ELR (cell line): ENCODE measurements at places on chromosomes 1 and 21.
A peak's percentile ranks its signal among the peaks of the same experiment; 100 is the strongest.

- DNase-seq, result peak; percentile 57
Observed at GRCh38 chr1:40774266-40774998, 9.2 kb upstream of the KCNQ4 start.

DNA sequence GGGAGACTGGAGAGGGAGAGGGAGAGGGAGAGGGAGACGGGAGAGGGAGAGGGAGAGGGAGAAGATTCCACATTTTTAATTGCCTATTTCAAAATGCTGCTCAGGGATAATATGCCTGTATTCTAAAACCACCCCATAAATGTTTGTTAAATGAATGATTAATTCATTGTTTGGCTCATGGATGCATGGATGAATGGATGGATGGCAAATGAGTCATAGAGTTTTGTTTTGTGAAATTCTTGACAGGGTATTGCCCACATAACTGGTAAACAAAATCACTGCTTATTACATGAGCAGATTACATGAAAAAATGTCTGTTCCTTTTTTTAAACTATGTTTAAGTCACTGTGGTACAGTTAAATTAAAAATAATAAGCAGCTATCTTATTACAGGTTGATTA, 220.4 kb downstream of the ZP4 start:
- peak; percentile 61 for DNase-seq

GRCh38 chr21:41369105-41369919, 7.5 kb downstream of the MX2 start:
- no peak for DNase-seq

- no peak for DNase-seq
Observed at GRCh38 chr1:61348025-61348665, 265.8 kb downstream of the NFIA start.

GRCh38 chr1:19341201-19342061, 29.3 kb downstream of the SLC66A1 start:
- peak; percentile 79 for DNase-seq

GRCh38 chr1:51518033-51518585, 957 bp downstream of the EPS15 start:
- DNase-seq, result peak; percentile 55

DNA sequence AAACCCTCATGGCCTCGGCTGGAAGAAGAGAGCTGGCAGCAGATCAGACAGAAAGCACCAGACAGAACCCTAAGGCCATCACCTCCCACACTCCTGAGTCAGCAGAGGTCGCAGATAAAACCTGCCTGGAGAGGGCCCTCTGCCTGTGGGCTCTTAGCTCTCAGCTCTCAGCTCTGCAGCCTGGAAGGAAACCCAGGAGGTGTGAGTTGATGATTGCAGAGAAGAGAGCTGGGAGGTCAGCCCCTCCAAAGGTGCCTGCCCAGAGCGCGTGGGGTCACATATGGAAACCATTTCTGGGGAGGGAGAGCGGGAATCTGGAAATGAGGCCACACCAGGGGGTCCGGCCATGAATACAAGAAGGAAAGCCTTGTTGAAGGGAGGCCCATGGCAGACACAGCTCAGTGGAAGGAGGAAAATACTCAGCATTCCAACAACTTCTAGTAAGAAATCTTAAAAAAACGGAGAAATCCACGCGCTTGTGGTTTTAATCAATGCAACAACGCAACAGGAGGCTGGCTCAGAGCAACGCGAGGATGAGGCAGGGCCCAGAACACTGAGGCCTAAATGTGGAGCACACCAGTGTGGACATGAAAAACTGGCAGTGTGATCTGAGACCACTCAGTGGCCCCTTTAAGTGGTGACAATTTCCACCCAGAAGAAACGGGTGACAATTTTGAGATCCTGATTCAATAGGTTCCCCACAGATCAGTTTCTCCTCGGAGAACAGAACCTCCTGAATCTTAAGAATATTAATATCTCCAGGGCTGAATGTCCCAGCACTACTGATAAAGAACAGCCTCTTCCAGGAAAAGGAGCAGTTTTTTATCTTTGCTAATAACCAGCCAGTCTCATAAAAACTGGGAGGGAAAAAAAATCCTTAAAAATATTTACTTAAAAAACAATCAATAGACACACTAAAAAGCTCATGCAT, 45.7 kb downstream of the PSMG1 start:
- DNase-seq, result peak; percentile 63

- peak; percentile 73 for DNase-seq
Observed at GRCh38 chr1:192807211-192808162, 1.4 kb upstream of the RGS2 start.

DNA sequence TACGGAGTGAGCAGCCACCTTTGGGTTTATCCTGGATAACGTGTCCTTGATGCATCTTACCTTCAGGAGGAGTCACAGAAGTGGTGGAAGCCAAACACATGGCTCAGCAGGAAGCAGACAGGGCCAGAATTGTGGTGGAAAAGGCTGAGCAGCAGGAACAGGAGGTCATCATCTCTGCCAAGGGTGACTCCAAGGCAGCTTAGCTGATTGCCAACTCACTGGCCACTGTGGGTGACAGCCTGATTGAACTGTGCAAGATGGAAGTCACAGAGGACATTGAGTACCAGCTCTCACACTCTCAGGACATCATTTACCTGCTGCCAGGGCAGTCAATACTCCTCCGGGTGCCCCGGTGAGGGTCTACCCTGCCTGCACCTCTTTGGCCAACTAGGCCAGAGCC, 179.3 kb downstream of the FAF1 start:
- no peak for DNase-seq

GRCh38 chr1:185137896-185138545, 18.7 kb downstream of the TRMT1L start:
- no peak for DNase-seq

- no peak for DNase-seq
Observed at GRCh38 chr1:166122873-166123466, 43.8 kb downstream of the FAM78B start.

GRCh38 chr1:204359474-204360255, at the start of gene PLEKHA6:
TSS of gene PLEKHA6 (minus strand) at chr1:204359929. CDS start at chr1:204273727, 86,202 bp downstream.
- peak; percentile 72 for DNase-seq
